ENCODE measurements at places on chromosomes 6 and 20. TPM values are rescaled to one million over a fixed set of nuclear protein-coding genes. Genes with fewer than 3 reads are reported as not detected.

GRCh38 chr6:43172104-43173007, 1.3 kb downstream of the SRF start:
- DNase-seq = peak; percentile 58
- peak overlapping the region; percentile 97 for H3K4me3 ChIP-seq
- H3K4me1 ChIP-seq = peaks cover 16% of the 10 kb centered on the region
- H3K36me3 ChIP-seq = no peaks in the 10 kb centered on the region

DNA sequence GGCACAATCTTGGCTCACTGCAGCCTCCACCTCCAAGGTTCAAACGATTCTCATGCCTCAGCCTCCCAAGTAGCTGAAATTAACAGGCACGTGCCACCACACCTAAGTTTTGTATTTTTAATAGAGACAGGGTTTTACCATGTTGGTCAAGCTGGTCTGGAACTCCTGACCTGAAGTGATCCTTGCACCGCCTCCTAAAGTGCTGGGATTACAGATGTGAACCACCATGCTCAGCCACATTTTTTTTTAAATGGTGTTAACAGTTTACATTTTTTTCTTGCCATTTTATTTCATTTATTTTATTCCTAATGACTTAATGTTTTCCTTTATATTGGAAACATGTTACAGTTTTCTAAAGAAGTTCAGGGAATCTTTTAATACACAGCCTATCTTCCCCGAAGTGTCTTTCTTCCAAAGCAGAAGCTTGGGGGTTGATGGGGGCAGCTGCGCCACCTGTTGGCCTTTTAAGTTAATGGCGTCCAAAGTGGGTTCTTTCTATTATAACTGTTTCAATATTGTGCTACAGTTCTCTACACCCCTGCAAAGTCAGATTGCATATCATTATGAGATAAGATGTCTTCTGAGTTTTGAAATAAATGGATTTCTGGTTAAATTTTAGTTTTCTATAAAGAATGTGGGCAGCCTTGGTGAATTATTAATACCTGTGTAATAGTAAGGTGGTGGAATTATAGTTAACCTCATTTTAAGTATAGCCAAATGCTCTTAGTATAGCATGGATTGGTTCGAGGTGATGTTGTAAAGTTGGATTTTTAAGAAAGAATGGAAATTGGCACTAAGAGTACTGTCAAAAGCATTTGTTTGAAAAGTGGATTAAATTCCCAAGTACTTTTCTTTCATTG, 42.0 kb upstream of the PLCG1 start:
- H3K36me3 ChIP-seq = peaks cover 54% of the 10 kb centered on the region
- H3K4me1 ChIP-seq = no peaks in the 10 kb centered on the region
- DNase-seq = peak; percentile 72
- no peaks in the 10 kb centered on the region for H3K27me3 ChIP-seq
- no peak overlapping the region for H3K27ac ChIP-seq

ANKRD66 gene
- not detected for total RNA-seq

JPH2 gene
- total RNA-seq = not detected
